ENCODE measurements at places on chromosomes 11 and 22.

- DNase-seq: peak; percentile 47
Measured at GRCh38 chr11:110093407-110094297, 460 bp downstream of the ZC3H12C start.

- peak; percentile 69 for DNase-seq
Measured at GRCh38 chr22:24521791-24522245, 26.7 kb downstream of the UPB1 start.

GRCh38 chr22:48781868-48782267, 1045.8 kb downstream of the BRD1 start:
- no peak for DNase-seq

GRCh38 chr11:92880381-92880780, 89.1 kb upstream of the MTNR1B start:
- DNase-seq: no peak

DNA sequence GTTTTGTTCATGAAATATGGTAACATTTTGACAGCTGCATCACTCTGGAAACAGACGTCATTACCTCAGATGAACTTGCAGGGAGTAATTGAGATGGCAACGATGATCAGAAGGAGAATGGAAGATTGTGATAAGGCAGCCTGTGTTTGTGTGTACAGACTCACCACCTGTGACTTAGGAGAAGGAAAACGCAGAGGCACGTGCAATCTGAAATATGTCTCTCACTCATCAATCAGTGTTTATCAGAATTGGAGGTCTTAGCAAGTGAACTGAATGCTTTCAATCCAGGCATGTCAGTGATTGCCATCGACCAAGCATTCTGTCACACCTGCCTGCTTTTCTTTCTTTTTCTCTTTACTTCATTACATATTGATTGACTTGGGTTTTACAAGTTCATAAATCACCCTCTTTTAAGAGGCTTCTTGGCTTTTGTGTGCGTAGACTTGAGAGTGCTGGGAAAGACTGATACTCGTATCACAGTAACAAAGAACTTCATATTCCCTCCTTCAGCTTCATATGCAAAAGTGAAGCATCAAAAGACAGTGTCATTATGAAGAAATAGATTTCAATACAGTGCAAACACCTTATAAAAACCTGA, 24.6 kb downstream of the FAT3 start:
- no peak for DNase-seq

DNA sequence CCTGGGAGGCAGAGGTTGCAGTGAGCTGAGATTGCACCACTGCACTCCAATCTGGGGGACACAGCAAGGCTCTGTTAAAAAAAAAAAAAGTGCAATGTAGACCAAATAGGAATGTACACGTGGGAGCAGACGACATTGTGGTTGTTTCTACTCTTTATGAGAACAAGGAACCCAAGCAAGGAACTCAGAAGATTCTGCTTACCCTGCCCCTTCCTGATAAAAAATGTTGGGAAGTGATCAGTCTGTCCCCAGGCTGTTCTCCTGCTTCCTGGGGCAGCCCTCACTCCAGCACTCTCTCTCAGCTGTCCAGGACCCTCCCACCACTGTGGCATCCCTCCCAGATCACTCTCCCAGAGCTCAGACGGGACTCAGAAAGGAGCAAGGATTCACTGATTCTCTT, 31.8 kb downstream of the SLCO2B1 start:
- DNase-seq: no peak

GRCh38 chr22:46038516-46039430, 61.8 kb upstream of the WNT7B start:
- DNase-seq: no peak

DNA sequence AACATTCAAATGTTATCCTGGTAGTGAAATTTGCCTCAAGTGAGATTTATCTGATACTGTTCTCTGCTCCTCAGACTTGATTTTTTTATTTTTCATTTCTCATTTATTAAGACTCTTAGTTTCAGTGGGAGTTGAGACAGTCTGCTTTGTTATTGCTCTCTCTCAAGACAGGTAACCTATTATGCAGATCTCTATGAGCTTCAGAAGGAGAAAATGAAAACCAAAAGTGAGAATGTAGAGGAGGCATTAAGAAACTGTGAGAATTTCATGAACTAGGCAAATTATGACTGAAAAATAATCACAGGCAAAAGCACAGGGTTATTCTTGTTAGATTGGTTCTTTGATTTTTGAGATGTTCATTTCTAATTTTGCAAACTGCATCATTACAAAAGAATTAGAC, 290.0 kb upstream of the CHORDC1 start:
- DNase-seq: no peak

DNA sequence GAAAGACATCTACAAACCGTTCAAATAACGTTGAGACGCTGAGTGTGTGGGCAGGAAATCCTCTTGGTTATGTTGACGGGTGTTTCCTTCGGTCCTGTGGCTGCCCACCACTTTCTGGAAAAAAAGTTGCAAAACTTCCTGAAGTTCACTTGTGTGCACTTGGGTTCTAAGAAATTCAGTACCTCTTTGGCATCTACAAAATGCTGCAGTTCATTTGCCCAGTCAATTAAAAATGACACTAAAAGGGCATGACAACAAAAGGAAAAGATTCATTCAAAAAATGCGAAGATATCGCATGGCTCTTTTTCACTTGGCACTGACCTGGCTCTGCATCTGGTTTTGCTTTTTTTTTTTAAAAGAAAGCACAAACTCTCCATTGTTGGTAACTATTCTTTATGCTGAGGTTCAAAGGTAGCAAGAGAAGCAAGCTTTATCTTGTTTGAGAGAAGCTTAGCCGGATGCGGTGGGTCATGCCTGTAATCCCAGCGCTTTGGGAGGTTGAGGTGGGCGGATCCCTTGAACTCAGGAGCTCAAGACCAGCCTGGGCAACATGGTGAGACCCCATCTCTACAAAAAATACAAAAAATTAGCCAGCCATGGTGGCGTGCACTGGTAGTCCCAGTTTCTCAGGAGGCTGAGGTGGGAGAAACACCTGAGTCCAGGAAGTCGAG, 10.6 kb upstream of the XBP1 start:
- no peak for DNase-seq

GRCh38 chr11:114239753-114240161, 56.4 kb upstream of the NNMT start:
- no peak for DNase-seq

DNA sequence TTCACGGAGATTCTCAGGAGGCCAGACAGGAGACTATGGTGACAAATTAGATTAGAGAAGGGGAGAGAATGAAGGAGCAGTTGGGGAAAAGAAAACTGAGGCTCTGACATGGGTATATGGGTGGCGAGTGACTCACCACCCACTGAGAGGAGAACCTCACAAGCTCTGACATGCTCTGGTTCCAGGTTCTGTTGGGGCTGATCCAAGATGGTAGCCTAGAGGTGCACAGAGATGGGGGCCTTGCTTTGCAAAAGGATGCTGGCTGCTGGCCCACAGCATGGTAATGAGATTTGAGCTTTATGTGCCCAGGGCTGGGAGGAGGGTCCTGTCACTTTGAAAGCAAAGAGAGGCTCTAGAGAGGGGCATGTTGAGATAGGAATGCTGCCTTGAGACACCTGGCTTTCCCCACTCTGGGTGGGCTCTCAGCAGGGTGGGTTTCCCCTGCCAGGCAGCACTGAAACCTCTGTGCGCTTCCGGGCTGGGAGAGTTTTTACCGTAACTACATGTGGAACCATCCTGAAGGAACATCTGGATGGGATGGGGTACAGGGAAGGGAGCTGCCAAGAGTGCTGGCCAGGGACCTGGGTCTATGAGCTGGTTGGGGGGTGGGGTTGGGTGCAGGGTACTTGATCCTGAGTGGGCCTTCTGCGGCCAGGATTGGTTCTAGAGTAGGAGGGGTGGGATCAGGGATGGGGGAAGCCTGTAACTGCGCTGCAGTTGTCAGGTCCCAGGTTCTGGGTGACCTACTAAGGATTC, 1.2 kb upstream of the GRK2 start:
- DNase-seq: no peak

DNA sequence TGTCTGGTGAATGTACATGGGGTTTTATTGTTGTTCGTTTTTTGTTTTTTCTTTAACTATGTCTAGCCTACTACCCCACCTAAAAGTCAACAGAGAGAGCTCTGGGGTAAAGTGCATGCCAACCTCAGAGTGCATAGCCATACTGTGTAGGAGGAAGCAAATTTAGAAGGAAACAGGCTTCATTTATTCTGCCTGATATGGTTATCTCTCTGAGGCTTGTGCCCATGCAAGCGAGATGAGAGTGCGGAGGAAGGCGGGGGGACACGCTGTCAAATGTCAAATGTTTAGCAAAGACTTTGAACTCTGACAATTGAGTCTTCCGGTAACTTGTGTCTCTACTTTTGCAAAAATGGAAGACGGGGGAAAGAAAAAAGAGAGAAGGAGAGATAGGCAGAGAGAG, 295.5 kb downstream of the ETS1 start:
- no peak for DNase-seq

GRCh38 chr11:74138572-74138971, 32.2 kb downstream of the C2CD3 start:
- no peak for DNase-seq

- no peak for DNase-seq
Measured at GRCh38 chr22:43740587-43741270, 71.4 kb downstream of the EFCAB6 start.

DNA sequence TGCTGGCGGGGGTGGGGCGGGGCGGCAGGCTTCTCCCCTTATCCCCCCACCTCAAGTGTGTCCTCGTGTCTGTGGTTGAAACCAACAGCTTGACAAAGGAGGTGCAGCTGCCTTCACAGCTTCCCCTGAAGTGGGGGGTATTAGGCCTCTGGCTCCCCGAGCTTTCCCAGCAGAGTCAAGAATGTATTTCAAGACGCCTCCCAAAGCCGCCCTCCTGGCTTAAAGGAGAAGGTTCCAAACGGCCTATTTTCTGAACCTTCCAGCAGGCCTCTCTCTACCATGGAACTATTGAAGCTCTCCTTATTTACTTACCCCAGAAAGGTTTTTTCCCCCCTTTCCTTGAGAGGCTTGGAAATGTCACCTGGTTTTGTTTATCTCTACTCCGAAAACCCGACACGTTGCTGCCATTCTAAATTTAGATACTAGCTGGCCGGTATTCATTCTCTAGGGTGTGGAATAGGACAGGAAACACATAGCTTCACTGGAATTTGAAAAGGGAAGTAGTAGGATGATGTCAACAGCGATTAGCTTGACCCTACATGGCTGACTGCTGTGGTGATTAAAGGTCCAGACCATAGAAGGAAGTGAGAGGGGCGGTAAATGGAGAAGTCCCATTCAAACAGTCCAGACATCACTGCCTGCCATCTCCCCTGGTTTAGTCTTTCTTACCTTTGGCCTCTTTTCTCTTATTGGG, 671 bp upstream of the PICALM start:
- DNase-seq: no peak

- DNase-seq: no peak
Measured at GRCh38 chr22:28175730-28176492, 256.9 kb upstream of the PITPNB start.

DNA sequence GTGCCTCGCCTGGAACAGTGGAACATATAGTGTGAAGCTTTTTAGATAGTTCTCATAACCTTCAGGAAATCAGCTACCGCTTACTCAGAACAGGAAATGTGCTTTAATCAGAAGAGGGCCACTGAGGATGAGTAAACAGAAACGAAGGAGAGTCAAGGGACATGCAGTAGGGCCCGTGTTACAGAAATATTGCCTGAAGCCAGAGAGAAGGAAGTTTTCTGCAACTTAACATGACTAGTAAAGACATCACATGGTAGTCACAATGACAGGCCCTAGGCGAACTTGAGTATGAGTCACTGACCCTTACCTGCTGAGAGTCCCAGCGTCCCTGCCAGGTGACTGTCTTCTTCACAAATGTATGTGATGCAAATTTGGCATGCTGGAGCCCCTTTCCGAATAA, 39.4 kb downstream of the CARD18 start:
- no peak for DNase-seq

- no peak for DNase-seq
Measured at GRCh38 chr22:24180316-24181087, 785 bp upstream of the SUSD2 start.

DNA sequence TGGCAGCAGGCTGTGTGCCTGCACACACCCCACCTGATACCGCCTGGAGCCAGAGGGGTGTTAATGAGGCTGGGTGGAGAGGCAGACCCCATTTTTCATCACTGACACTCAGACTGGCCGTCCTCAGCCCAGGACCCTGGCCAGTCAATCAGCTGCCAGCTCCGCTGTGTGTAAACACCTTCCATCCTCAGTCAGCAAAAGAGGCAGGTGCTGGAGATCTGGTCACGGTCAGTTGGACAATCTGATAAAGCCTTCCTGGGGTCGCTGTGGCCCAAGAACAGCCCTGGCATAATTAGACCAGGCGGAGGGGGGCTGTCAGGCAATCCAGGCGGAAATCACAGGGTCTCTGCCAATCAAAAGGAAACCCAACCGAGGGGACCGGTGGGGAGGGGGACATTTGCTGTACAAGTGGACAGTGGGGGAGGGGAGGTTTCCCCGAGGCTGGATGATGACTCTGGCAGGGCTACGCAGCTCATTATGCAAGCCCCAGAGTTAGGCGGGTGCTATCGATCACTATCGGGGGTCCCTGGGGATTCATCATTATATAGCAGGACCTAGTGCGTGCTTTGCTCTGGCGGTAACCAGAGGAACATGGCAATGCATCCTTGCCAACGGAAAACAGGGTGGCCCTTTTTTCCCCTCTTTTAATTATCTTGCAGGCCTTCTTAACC, 72.9 kb downstream of the ABTB2 start:
- no peak for DNase-seq

DNA sequence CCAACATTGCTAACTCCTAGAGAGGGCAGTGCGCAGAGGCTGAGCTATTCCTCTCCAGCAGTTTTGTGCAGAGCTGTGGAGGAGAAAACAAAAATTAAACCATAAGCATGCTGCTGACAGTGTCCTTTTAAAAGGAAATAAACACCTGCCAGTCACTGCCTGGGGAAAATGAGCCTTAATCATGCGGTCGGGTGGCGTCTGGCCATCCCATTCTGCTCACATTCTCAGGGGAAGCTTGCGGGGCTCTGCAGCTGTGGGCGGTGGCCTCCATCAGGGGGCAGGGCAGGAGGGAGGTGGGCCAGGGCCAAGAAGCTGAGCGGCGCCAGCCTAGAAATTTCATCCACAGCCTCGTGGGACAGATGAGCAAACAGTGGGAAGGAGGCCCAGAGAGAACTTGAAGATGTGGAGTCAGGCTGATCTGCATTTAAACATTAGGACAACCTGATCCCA, 71.0 kb upstream of the TP53I11 start:
- no peak for DNase-seq

- DNase-seq: no peak
Measured at GRCh38 chr11:111336582-111337256, 38.4 kb downstream of the POU2AF3 start.

GRCh38 chr22:17754233-17754925, 19.9 kb downstream of the BID start:
- DNase-seq: no peak

- no peak for DNase-seq
Measured at GRCh38 chr11:79383874-79384273, 57.0 kb downstream of the TENM4 start.

Measured in NCI-H510A (cell line).